ENCODE measurements at places on chromosomes 7 and 10. TPM values are rescaled to one million over a fixed set of nuclear protein-coding genes. Genes with fewer than 3 reads are reported as not detected.

The MRLN gene
- 0.69 TPM for total RNA-seq

The NRCAM gene
- total RNA-seq = 205 TPM

The EPC1 gene
- total RNA-seq = 80.5 TPM

The GPR15LG gene
- not detected for total RNA-seq

The UCN3 gene
- not detected for total RNA-seq

The CYP26A1 gene
- total RNA-seq = 2.1 TPM

The MMD2 gene
- total RNA-seq = 8.5 TPM

The EBLN1 gene
- not detected for total RNA-seq

The CUBN gene
- 3.5 TPM for total RNA-seq

The PODXL gene
- total RNA-seq = 13.8 TPM

The ATG9B gene
- 3.9 TPM for total RNA-seq

The ZPBP gene
- 0.92 TPM for total RNA-seq
